NCI-H510A (cell line): ENCODE measurements at places on chromosomes 12 and 14.

DNA sequence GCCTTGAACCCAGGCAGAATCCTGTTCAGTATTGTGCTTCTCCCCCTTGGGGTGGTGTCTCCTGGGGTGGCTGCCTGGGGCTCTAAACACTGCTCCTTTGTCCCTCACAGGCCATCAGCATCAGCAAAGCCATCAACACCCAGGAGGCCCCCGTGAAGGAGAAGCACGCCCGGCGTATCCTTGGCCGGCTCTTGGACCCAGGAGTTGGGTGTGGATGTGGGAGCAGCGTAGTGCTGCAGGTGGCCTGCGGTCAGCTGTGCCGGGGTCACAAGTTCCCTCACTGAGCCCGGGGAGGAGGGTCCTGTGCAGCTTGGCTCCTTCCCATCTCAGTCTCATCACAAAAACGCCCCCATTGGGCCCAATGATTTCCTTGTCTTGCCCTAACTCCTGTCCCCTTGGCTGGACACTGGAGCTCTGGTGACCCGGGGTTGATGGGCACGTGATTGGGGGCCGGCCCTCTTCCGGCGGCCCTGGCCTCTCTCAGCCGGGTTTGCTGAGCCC, 12.7 kb downstream of the HIP1R start:
- no peak for DNase-seq

DNA sequence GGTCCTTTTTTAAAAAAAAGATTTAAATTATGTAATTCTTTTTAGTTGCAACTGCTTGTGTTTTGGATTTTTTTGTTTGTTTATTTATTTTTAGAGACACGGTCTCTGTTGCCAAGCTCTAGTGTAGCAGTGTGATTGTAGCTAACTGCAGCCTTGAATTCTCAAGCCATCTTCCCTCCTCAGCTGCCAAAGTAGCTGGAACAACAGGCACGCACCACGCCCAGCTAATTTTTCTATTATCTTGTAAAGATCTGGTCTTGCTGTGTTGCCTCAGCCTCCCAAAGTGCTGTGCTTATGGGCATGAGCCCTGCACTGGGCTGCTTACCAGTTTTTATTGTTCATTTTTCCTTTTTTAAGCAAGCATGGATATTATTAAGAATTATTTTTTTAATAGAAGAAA, 10.6 kb upstream of the ART4 start:
- DNase-seq = no peak

DNA sequence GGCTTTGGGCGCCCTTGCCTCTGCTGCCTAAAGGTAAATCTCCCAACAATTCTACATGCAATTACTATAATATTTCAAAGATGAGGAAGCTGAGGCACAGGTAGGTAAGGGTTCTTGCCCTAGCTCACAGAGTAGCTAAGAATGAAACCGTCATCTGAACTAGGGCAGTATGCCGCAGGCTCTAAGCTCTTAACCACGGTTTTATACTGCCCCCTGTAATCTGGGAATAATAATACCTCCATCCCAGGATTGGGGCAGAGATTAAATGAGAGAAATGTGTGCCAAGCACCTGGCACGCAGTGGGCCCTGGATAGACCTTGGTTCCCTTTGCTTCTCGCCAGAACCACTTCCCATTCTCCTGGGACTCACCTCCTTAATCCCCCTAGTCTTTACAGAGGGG, 1.5 kb upstream of the HRK start:
- DNase-seq = no peak

- DNase-seq = no peak
Observed at GRCh38 chr14:95575840-95576473, 41.1 kb downstream of the GLRX5 start.

- DNase-seq = no peak
Observed at GRCh38 chr12:82415402-82415801, 57.1 kb downstream of the METTL25 start.

- DNase-seq = no peak
Observed at GRCh38 chr14:91344096-91344495, 73.5 kb downstream of the CCDC88C start.

DNA sequence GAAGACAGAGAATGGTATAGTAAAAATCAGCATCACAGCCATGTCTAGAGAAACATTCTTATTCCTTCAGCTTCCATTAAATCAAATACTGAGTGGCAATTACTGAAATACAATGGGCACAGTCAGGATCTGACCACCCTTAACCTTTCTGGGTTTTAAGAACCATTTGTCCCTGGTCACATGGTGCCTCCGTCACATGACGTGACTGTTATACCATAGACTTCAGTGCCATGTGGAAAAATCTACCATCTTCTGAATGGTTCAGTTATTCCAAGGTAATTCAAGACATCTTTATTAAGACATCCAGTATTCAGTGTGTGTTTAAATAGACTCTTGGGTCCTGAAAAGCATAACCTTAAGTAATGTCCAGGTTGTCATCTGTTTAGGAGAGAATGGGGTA, 553.1 kb upstream of the FLRT2 start:
- DNase-seq = no peak

- no peak for DNase-seq
Observed at GRCh38 chr14:34926552-34926951, 51.4 kb upstream of the BAZ1A start.

GRCh38 chr12:94173660-94174265, 25.4 kb downstream of the PLXNC1 start:
- DNase-seq = no peak

- DNase-seq = no peak
Observed at GRCh38 chr12:92537290-92537960, 165.4 kb upstream of the PLEKHG7 start.

- no peak for DNase-seq
Observed at GRCh38 chr12:47616440-47616839, 89.4 kb downstream of the RPAP3 start.

- DNase-seq = no peak
Observed at GRCh38 chr12:51415931-51416330, 8.7 kb upstream of the SLC4A8 start.

GRCh38 chr14:71300566-71301330, 393.5 kb downstream of the PCNX1 start:
- no peak for DNase-seq

GRCh38 chr12:110349514-110350151, 53.9 kb downstream of the ANAPC7 start:
- DNase-seq = no peak

DNA sequence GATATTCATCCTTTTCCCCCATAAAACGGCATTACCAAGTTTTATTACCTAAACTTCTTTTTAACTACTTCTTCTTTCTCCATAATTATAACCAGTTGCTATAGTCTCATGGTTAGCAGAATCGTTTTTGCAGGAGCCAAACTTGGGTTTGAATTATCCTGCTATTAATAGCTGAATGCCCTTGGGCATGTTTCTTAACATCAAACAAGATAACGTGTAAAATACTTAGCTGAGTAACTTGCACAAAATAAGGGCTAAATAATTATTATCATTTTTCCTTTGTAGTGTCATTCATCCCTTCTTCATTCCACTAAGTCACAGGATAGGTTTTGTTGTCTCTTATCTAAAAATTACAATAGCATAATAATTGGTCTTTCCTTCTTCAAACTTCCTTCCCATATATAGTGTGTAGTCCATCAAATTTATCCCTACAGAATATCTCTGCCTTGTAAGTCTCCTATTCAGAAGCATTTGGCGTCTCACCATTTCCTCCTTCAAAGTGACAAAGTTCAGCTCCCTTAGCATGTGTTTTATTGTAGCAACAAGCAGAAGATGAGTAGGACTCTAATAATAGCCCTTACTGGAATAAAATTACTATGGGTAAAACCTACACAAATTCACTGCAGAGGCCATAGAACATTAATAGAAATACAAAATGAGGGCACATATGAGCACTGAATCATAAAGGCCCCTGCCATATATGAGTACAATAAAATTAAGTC, 63.8 kb downstream of the FAR2 start:
- no peak for DNase-seq

DNA sequence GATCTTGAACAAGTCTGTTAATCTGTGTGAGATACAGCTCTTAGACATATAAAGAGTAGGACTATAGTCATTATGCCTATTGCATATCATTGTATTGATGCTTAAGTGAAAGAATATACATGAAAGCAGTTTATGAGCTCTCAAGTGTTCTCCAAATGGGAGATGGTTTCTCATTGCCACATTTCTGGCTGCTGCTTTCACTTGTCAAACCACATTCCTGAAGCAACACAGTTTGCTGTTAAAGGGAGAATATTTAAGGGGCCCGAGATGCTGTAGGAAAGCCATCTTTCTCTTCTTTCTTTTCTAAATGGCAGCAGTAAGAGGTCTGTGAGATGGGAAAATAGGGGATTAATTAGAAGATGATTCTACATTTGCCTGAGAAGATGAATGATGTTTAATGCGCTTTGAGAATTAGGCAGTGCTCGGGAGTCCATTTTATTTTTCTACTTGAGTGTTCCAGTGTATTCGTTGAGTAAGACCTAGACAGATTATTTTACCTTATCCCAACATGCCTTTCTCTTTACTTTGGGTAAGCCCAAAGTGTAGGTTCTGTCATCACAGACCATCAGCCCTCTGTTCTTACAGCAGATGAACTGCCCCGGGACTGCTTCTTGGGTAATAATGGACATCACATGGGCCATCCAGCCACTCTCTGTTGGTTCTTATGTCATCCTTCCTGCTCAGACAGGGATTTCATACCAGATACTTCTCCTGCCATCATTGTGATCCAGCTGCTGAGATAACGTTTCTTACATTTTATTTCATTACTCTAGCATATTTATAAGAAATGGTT, 35.6 kb downstream of the ANO4 start:
- DNase-seq = no peak

GRCh38 chr12:70692681-70693288, 55.6 kb upstream of the PTPRB start:
- no peak for DNase-seq

DNA sequence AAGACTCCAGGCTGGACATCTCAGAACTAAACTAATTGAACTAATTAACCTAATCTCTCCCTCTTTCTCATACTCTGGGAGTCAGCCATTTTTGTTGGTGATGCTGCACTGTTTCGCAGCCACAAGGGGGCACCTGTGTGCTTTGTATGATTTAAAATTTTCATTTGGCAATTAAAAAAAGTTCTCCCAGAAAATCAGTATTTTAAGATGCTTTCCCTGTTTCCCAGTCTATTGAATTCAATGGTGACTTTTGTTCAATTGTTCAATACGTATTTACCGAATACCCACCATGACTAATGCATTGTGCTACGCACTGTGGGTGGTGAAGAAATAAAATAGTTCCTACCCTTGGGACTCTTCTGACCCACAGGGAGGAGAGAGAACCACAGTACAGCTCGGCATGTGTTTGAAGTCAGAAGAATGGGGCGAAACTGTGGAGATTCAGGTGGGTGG, 63.7 kb downstream of the ZNF664 start:
- DNase-seq = no peak

DNA sequence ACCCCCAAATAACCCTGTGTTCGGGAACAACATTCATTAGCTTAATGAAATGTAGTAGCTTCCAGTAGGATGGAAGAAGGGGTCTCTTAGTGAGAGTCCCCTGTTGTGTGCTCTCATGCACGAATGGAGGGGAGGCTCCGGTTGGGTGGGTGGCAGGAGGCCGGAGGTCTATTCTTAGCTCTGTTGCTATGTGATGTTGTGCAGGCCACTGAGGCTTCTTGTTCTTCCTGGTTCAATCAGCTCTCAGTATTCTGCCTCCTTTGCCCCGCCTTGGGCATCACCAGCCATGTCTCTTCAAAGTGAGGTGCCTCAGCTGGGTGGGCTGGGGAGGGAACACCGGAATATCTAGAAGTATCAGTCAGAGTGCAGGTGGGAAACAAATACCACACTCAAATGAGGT, 50.8 kb downstream of the KCNA1 start:
- DNase-seq = no peak

- no peak for DNase-seq
Observed at GRCh38 chr12:53267306-53267998, 647 bp upstream of the ESPL1 start.

- DNase-seq = no peak
Observed at GRCh38 chr14:87898301-87898700, 94.7 kb downstream of the GALC start.

- no peak for DNase-seq
Observed at GRCh38 chr14:47103771-47104170, 452.2 kb upstream of the RPL10L start.

- peak; percentile 14 for DNase-seq
Observed at GRCh38 chr12:53252349-53252916, 15.7 kb upstream of the ESPL1 start.

DNA sequence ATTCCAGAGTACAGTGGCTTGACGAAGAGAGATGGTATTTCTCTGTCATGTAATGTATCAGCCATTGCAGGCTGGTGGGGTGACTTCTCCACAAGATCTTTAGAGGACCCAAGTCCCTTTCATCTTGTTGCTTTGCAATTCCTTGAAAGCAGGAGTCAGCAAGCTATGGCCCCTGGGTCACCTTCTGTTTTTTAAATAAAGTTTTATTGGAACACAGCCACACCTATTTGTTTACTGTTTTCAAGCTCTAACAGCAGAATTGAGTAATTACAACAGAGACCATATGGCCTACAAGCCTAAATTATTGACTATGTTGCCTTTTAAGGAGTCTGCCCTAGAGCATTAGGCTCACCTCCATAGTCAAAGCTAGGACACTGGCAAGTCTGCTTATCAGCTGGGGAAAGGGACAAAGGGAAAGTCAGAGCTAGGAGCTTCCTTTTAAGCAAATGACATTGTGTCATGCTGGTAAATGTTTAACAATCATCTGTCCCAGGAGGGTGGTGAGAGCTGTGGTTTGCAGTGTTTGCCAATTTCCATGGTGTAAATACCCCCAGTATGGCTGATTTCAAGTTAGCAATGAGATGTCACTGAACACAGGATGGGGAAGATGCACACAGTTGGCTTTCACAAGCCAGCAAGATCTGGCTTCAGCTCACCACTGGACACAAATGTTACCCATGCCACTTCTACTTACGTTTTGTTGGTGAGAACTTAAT, 87.7 kb upstream of the PWP1 start:
- DNase-seq = no peak

- no peak for DNase-seq
Observed at GRCh38 chr12:49079793-49080192, 10.0 kb upstream of the RHEBL1 start.

GRCh38 chr14:49951691-49952345, 58.9 kb downstream of the ARF6 start:
- DNase-seq = no peak
